ENCODE measurements at places on chromosomes 2 and 18.

DNA sequence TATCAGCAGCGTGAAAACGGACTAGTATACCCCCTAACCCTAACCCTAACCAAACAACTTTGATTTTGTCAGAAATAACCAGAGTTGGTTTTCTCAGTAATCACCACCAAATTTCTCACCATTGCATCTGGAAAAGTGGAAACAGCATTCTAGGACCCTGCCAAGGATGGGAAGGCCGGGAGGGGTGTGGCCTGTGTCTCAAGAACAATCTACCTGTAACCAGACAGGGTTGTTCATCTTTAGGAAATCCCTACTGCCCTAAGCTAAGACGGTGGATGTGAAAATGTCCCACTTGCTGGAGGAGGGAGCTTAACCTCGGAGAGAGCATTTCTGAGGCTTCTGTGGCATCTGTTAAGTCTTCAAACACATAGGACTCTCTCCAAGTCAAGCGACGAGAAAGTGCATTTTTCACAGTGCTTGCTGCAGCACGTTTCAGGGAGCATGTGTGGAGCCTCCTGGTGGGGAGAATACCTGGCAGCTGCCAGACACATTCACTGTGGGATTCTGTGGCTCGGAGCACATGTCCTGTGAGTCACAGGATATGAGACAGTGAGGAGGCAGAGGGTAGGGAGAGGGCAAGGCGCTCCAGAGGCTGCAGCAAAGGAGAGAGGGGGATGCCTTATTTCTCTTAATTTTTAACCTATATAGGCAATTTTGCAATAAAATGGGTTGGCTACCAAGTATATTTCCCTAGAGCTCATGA, 207.5 kb downstream of the SPP2 start:
- no peak for DNase-seq

GRCh38 chr18:26383454-26384270, 157.4 kb downstream of the TAF4B start:
- no peak for DNase-seq

- no peak for DNase-seq
Observed at GRCh38 chr2:188456114-188456909, 164.6 kb downstream of the GULP1 start.

DNA sequence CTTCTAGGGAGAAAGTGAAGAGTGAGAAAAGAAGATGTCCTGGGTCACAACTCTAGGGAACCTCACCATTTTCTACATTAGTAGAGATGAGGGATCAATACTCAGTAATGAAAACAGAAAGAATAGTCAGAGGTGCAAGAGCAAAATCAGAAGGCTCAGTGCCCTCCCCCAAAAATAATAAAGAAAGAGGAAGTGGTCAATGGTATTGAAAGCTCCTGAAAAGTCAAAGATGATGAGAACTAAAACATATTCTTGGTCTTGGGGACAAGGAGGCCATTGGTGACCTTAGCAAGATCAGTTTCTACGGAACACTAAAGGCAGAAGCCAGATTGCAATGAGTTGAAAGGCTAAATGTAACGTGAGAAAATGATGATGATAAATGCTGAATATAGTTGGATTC, 24.5 kb upstream of the MYO1B start:
- no peak for DNase-seq

- no peak for DNase-seq
Observed at GRCh38 chr2:96427917-96428316, 77.2 kb downstream of the NEURL3 start.

- DNase-seq, result no peak
Observed at GRCh38 chr18:60200558-60200957, 172.0 kb downstream of the MC4R start.

- DNase-seq, result no peak
Observed at GRCh38 chr2:189124175-189124574, 55.4 kb downstream of the COL5A2 start.

DNA sequence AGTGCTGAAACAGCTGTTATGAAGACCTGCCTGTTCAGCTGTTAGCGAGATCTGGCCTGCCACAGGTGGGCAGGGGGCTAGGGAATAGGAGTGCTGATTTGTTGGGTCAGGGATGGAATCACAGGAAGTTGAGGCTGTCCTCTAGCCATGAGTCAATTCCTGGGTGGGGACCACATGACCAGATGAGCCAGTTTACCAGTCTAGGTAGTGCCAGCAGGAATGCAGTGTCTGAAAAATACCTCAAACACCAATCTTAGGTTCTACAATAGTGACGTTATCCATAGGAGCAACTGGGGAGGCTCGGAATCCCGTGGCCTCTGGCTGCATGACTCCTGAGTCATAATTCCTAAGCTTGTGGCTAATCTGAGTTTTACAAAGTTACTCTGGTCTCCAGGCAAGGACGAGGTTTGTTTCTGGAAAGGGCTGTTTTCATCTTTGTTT, 44.9 kb downstream of the DYSF start:
- no peak for DNase-seq

DNA sequence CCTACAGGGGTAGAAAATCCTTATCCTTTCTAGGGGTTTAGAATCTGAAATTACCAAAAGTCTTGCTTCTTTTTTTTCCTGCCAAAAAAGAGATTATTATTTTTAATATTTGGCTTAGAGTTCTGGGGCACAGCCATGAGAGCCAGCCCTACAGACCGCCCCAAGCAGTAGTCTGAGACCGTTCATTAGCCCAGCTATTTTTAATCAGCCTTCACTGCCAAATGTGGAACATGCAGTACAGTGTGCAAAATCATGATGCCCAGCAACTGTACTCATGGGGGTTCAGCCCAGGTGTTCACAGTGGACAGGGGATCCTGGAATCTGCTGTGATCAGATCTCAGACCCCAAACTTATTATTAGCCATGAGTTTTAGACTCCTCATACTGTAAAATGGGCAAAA, 60.4 kb downstream of the GRB14 start:
- DNase-seq, result no peak

- DNase-seq, result no peak
Observed at GRCh38 chr2:23380562-23381065, 4.4 kb upstream of the KLHL29 start.

Data from SIG-M5 (cell line).